ENCODE measurements at places on chromosomes 3 and 15. TPM values are rescaled to one million over a fixed set of nuclear protein-coding genes. Genes with fewer than 3 reads are reported as not detected.

GRCh38 chr3:123602325-123602724 is 17.5 kb upstream of the HACD2 start:
- H3K27me3 ChIP-seq: no peaks in the 10 kb centered on the region
- H3K4me1 ChIP-seq: no peaks in the 10 kb centered on the region
- no peak overlapping the region for H3K4me3 ChIP-seq
- peak; percentile 63 for DNase-seq
- H3K36me3 ChIP-seq: no peaks in the 10 kb centered on the region

DNA sequence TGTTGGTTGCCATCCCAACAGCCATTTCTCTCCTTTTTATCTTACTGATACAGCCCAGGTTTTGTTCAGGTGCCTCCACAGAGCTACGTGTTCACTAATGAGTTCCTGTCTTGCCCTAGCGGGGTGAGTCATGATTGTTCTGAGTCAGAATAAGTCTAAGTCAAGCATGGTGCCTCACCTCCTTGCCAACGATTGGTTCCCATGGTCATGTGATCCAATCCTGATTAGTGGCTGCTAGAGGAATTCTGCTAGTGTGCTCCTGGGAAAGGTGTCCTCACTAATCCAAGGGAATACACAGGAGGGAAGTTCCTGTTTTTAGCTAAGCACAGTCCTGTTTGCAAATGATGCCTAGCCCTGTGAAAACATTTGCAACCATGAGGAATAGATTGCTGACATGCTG is 99.8 kb downstream of the NSUN3 start:
- no peaks in the 10 kb centered on the region for H3K36me3 ChIP-seq
- no peak for DNase-seq
- no peak overlapping the region for H3K4me3 ChIP-seq
- H3K4me1 ChIP-seq: no peaks in the 10 kb centered on the region
- H3K27me3 ChIP-seq: no peaks in the 10 kb centered on the region

DNA sequence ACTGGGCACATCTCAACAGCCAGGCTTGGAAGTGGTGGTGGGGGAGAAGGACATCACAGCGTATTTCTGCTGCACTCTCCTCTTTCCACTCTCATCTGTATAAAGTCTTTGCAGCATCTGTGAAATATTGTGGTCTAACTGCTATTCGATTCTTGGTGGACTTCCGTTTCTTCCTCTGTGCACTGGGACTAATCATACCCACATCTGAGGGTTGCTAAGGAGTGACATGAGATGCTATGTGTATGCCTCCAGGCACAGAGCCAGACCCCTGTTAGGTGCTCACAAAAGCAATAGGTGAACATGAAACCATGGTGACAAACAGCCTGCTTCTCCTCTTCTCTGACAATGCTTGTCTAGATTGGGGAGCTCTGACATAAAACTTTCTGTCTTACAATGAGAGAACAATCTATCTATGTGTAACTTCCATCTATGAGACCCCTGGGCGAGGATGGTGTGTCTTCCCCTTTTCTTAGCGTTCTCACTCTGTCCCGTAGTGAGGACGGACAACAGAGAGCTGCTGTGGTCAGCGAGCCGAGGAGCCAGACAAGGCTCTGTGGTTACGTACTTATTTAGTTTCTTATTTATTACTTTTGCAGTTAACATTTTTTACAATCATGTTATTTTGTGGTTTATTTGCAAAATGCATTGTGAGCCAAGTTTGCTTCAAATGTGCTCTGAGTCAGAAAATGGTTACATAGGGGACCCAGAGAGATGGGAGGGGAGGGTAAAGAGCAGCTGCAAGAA is 196.7 kb upstream of the TPRG1 start:
- no peaks in the 10 kb centered on the region for H3K36me3 ChIP-seq
- no peaks in the 10 kb centered on the region for H3K27me3 ChIP-seq
- H3K27ac ChIP-seq: peak overlapping the region; percentile 43
- no peaks in the 10 kb centered on the region for H3K4me1 ChIP-seq
- H3K4me3 ChIP-seq: no peak overlapping the region
- no peak for DNase-seq

DNA sequence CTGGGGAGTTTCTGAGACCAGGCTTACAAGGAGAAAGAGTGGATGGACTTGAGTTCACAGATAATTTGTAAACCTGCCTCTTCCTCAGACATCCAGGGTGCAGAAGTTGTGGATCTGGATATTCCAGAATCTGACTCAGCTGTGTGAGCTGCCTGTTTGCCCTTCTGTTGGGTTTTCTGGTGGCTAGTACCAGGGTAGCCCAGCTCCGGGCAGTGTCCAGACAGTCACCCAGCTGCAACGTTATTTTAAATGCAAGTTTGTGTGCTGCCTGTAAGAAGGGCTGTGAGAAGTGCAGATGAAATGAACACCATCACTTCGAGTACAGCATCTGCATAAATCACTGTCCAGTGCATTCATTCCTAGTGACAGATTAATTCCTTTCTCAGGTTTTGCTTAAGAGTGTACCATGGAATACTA is 1053.0 kb downstream of the TUSC7 start:
- no peak for DNase-seq
- H3K4me1 ChIP-seq: no peaks in the 10 kb centered on the region
- H3K4me3 ChIP-seq: no peak overlapping the region
- H3K27me3 ChIP-seq: no peaks in the 10 kb centered on the region

DNA sequence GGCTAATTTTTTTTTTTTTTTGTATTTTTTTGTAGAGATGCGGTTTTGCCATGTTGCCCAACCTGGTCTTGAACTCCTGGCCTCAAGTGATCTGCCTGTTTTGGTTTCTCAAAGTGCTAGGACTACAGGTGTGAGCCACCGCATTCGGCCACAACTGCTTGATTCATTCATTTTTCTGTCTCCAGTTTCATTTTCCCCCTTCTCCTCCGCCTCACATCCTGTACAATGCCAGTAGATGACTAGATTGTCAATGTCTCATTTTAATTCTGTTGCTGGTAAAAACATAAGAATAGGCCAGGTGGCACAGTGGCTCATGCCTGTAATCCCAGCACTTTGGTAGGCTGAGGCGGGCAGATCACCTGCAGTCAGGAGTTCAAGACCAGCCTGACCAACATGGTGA is 12.0 kb upstream of the ZNF592 start:
- DNase-seq: no peak
- peaks cover 12% of the 10 kb centered on the region for H3K4me1 ChIP-seq
- no peak overlapping the region for H3K4me3 ChIP-seq
- peak overlapping the region; percentile 85 for H3K27ac ChIP-seq

DNA sequence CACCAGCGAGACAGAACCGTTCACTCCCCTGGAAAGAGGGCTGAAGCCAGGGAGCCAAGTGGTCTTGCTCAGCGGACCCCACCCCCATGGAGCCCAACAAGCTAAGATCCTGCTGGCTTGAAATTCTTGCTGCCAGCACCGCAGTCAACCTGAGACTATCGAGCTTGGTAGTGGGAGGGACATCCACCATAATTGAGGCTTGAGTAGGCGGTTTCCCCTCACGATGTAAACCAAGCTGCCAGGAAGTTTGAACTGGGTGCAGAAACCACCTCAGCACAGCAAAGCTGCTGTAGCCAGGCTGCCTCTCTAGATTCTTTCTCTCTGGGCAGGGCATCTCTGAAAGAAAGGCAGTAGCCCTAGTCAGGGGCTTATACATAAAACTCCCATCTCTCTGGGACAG is 151.0 kb downstream of the MBNL1 start:
- H3K27me3 ChIP-seq: no peaks in the 10 kb centered on the region
- DNase-seq: no peak
- no peak overlapping the region for H3K27ac ChIP-seq
- H3K4me3 ChIP-seq: no peak overlapping the region
- peaks cover 12% of the 10 kb centered on the region for H3K36me3 ChIP-seq
- H3K4me1 ChIP-seq: no peaks in the 10 kb centered on the region

CTDSPL gene
- total RNA-seq: 76.7 TPM

TAGLN3 gene
- 1.8 TPM for total RNA-seq

CD200 gene
- total RNA-seq: 7.1 TPM

ALDH1A2 gene
- total RNA-seq: 1.9 TPM

TGM5 gene
- not detected for total RNA-seq

SYNPR gene
- 0.17 TPM for total RNA-seq

Data from colonic mucosa (tissue), 4 donors.